K562 (cell line): ENCODE measurements at places on chromosomes 5 and 9. TPM values are rescaled to one million over a fixed set of nuclear protein-coding genes. Genes with fewer than 3 reads are reported as not detected.

HNRNPA0 gene
- 29.8 and 33.3 TPM in 2 replicates for total RNA-seq

- no peak for DNase-seq
- no peak overlapping the region for H3K27ac ChIP-seq
- H3K4me1 ChIP-seq = peaks cover 2% of the 10 kb centered on the region; the same call in 1 of the 3 replicates
Observed at GRCh38 chr9:98538626-98539031, 170.1 kb downstream of the GABBR2 start.

SLC45A2 gene
- 0.13 and 0.16 TPM in 2 replicates for total RNA-seq

DNA sequence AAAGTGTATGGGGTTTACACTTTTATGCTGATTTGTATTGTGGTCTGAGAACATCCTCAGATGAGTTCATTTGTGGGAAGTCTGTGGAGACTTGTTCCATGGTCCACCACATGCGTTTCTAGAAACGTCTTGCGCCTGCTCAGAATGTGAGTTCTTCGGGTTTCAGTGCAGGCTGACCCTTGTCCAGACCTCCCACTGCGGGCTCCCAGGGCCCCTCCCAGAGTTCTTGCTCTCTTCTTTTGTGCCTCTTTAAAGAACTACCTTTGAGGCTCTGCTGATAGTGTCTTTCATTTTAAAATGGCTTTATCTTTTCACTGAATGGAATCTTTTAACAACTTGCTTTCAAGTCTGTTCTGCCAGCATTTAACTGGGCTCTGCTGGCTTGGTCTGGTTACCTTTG lies 17.6 kb downstream of the NDUFS6 start:
- H3K4me3 ChIP-seq = no peak overlapping the region
- no peaks in the 10 kb centered on the region for H3K27me3 ChIP-seq
- H3K4me1 ChIP-seq = no peaks in the 10 kb centered on the region; the same call in 1 of the 2 replicates

PCDHA1 gene
- not detected in 2 replicates for total RNA-seq

DNA sequence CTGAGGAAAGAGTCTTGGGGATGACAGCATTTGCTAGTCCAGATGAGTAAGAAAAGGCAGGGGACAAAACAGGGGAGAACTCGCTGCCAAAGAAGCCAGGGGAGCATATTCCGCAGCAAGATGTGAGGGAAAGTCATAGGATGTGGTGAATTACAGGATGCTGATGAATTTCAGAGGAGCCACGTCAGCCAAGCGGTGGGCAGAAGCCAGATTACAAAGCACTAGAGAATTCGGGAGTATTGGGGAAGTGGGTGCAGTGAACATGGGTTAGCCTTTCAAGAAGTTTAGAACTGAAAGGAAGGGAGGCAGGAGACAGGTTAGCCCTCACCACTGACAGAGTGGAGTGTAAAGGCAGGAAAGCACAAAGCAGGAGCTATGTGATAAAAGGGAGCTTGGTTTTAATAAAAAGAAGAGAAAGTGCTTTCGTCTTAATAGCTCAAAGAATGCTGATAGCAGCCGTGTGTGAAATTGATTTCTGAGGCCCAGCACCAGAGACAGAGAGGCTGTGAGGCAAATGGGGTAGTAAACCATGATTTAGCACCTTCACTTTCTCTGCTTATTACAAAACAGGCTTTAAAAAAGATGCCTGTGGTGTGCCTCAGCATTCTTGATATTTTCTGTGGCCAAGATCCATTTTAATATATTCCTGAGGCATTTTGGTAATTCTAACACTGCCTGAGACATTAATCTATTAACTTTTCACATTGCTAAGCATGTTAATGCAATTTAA lies 16.9 kb downstream of the ADAMTSL1 start:
- no peaks in the 10 kb centered on the region for H3K4me1 ChIP-seq
- no peak overlapping the region for H3K4me3 ChIP-seq
- no peaks in the 10 kb centered on the region for H3K27me3 ChIP-seq
- H3K36me3 ChIP-seq = no peaks in the 10 kb centered on the region
- no peak for DNase-seq
- no peak overlapping the region for H3K27ac ChIP-seq

- H3K27me3 ChIP-seq = no peaks in the 10 kb centered on the region
- no peak overlapping the region for H3K27ac ChIP-seq
- no peaks in the 10 kb centered on the region for H3K4me1 ChIP-seq
Observed at GRCh38 chr9:25519286-25519685, 159.0 kb downstream of the TUSC1 start.

DNA sequence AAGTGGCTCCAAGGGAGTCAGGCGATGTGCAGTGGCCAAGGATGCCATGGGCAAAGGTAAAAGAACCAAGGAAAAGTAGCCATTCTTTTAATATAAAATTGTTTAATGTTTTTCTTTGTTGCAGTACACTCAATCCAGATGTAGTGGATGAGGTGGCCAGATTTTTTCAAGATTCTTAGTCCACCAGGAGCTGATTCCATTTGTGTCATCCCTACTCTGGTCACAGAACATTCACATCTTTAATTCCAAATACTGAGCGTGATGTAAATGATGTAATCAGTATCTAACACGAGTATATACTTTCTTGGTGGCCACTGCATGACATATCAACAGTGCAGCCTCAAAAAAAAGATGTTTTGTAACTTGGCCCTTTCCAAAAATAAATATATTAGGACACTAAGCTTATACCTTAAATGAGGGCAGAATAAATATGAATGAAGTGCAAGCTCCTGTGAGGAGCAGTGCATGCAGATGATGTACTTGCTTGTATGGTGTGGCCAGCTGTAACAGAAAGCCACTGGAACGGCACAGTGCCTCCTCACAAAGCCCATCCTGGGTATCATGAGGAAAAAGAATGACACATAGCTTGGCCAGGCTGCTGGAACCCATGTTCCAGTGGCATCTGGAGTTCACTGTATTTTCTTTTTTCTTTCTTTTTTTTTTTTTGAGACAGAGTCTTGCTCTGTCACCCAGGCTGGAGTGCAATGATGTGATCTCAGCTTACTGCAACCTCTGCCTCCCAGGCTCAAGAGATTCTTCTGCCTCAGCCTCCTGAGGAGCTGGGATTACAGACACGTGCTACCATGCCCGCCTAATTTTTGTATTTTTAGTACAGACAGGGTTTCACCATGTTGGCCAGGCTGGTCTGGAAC lies 6.5 kb upstream of the SPATA24 start:
- no peak overlapping the region for H3K4me3 ChIP-seq
- peaks cover 2% of the 10 kb centered on the region for H3K4me1 ChIP-seq
- no peaks in the 10 kb centered on the region for H3K36me3 ChIP-seq
- no peak overlapping the region for H3K27ac ChIP-seq

DNA sequence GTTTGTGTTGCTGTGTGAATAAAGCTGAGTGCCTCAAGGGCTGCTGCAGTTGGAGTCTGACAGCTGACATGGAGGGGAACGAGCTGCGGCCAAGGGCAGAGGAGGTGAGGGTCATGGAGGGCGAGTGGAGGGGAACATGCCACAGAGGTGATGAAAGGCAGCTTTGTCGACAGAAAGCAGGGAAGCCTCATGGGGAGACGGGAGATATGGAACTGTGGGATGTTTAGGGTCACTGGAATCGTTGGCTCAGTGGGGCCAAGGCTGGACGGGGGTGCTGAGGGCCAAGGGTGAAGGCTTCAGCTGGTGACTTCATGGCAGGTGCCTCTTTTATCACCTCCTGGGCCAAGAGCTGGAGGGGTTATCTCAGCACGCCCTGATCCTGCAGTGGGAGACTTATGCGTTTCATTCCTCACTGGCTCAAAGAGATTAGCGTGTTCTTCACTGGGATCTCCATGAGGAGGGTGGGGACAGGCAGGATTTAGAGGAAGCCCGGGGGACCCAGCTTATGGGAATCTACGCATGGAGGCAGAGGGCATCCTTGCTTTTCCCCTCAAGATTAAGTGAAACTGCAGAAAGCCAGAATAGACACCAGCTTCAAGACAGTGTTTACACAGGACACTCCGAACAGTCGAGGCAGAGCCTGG lies 42.2 kb downstream of the FAM240B start:
- H3K27ac ChIP-seq = no peak overlapping the region
- no peaks in the 10 kb centered on the region for H3K4me1 ChIP-seq
- peaks cover 23% of the 10 kb centered on the region; the same call in 1 of the 2 replicates for H3K27me3 ChIP-seq
- H3K36me3 ChIP-seq = no peaks in the 10 kb centered on the region
- no peak overlapping the region for H3K4me3 ChIP-seq

- no peak overlapping the region for H3K4me3 ChIP-seq
- no peak for DNase-seq
- peaks cover 7% of the 10 kb centered on the region for H3K4me1 ChIP-seq
Observed at GRCh38 chr5:88144219-88145001, 124.2 kb downstream of the TMEM161B start.

SLC34A1 gene
- not detected in 2 replicates for total RNA-seq

- no peak overlapping the region for H3K27ac ChIP-seq
- H3K36me3 ChIP-seq = no peaks in the 10 kb centered on the region
- 0 out of 2 replicates have a peak, but pooled peaks cover 4% of the 10 kb centered on the region for H3K4me1 ChIP-seq
- H3K27me3 ChIP-seq = no peaks in the 10 kb centered on the region
- no peak for DNase-seq
Observed at GRCh38 chr5:65728218-65728617, 6.2 kb downstream of the NLN start.

- H3K36me3 ChIP-seq = peaks cover 15% of the 10 kb centered on the region; the same call in 2 of the 3 replicates
- no peak overlapping the region for H3K27ac ChIP-seq
- H3K27me3 ChIP-seq = no peaks in the 10 kb centered on the region
- no peak for DNase-seq
- peaks cover 32% of the 10 kb centered on the region for H3K4me1 ChIP-seq
- H3K4me3 ChIP-seq = no peak overlapping the region; the same call in 1 of the 2 replicates
Observed at GRCh38 chr9:68782546-68782945, 77.5 kb downstream of the PIP5K1B start.

GRCh38 chr9:91803151-91803940 lies 146.7 kb downstream of the ROR2 start:
- DNase-seq = no peak
- H3K27me3 ChIP-seq = no peaks in the 10 kb centered on the region
- peaks cover 37% of the 10 kb centered on the region for H3K4me1 ChIP-seq
- no peak overlapping the region for H3K4me3 ChIP-seq
- peaks cover 7% of the 10 kb centered on the region; the same call in 2 of the 3 replicates for H3K36me3 ChIP-seq
- H3K27ac ChIP-seq = no peak overlapping the region

- no peaks in the 10 kb centered on the region for H3K36me3 ChIP-seq
- no peak overlapping the region for H3K4me3 ChIP-seq
- H3K27ac ChIP-seq = no peak overlapping the region
Observed at GRCh38 chr5:55187370-55187769, 14.4 kb upstream of the CDC20B start.

DNA sequence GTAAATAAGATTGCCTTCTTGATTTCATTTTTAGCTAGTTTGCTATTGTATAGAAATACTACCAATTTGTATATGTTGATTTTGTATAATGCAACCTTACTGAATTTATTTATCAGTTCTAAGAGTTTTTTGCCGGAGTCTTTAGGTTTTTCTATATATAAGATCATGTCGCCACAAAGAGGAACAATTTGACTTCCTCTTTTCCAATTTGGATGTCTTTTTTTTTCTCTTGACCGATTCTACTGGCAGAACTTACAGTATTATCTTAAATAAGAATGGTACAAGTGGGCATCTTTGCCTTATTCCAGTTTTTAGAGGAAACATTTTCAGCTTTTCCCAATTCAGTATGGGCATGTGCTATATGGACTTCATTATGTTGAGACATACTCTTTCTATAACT lies 624.7 kb upstream of the ACO1 start:
- H3K27ac ChIP-seq = no peak overlapping the region
- DNase-seq = no peak
- no peak overlapping the region for H3K4me3 ChIP-seq
- H3K27me3 ChIP-seq = no peaks in the 10 kb centered on the region
- no peaks in the 10 kb centered on the region for H3K36me3 ChIP-seq

PCAT7 gene
- total RNA-seq = 0.09 TPM in 1 of 2 replicates, not detected in the other

AFAP1L1 gene
- total RNA-seq = 0.07 and 0.13 TPM in 2 replicates

- H3K36me3 ChIP-seq = no peaks in the 10 kb centered on the region
- DNase-seq = no peak
- H3K4me1 ChIP-seq = no peaks in the 10 kb centered on the region
- H3K27ac ChIP-seq = no peak overlapping the region
- H3K4me3 ChIP-seq = no peak overlapping the region
Observed at GRCh38 chr9:73219985-73220626, 68.4 kb downstream of the ANXA1 start.

- no peak overlapping the region for H3K4me3 ChIP-seq
- H3K27me3 ChIP-seq = no peaks in the 10 kb centered on the region
- no peaks in the 10 kb centered on the region for H3K4me1 ChIP-seq
- DNase-seq = no peak
Observed at GRCh38 chr5:35060236-35060635, 12.5 kb upstream of the AGXT2 start.

DNA sequence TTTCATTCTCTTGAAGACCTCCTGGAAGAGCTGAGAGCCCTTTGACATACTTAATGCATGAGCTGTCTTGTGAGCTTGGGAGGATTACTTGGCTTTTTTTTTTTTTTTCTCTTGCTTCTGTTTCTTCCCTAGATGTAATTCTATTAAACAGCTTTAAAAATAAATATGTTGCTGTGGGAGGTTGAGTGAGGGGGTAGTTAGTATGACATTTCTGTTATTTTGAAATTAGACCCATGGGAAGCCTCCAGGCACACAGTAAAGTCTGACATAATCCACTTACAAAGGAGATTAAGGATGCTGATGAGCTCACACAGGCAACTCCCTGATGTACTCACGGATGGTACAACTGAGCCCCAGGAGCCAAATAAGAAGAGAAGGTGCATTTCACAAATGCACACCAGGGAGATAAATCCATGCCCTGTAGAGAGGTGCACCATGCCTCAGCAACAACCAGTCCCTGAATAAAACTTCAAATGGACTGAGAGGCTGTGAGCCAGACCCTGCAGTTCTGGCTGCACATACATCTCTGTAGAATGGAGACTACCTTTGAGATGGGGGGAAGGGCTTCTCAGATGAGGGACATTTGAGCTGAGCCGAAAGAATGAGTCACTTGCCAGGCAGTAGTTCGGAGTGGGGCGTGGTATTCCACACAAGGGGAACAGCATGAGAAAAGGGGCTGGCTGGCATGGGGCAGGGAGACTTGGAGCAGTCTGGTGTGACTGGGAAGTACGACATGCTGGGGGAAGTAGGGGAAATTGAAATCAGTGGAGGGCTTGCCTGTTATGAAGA lies 68.7 kb downstream of the ACTL7B start:
- no peaks in the 10 kb centered on the region for H3K4me1 ChIP-seq
- peaks cover 20% of the 10 kb centered on the region for H3K27me3 ChIP-seq
- no peak overlapping the region for H3K4me3 ChIP-seq
- DNase-seq = no peak
- H3K36me3 ChIP-seq = no peaks in the 10 kb centered on the region

TIMD4 gene
- not detected in 2 replicates for total RNA-seq

- H3K27ac ChIP-seq = no peak overlapping the region
- H3K4me3 ChIP-seq = no peak overlapping the region
- no peaks in the 10 kb centered on the region for H3K36me3 ChIP-seq
- DNase-seq = no peak
- no peaks in the 10 kb centered on the region for H3K4me1 ChIP-seq
Observed at GRCh38 chr5:16406630-16407029, 59.0 kb downstream of the ZNF622 start.

PCDHGB4 gene
- total RNA-seq = not detected in 2 replicates
